ENCODE measurements at places on chromosomes 16 and 17. TPM values are rescaled to one million over a fixed set of nuclear protein-coding genes. Genes with fewer than 3 reads are reported as not detected.

The CACNA1G gene
- total RNA-seq = 0.28 TPM

The HSD17B2 gene
- total RNA-seq = 1.3 TPM

The GPR142 gene
- total RNA-seq = not detected

The TRPV2 gene
- total RNA-seq = 0.25 TPM

The GRAP gene
- total RNA-seq = 0.14 TPM

The ANKRD40CL gene
- not detected for total RNA-seq

The OR2C1 gene
- not detected for total RNA-seq

The HES7 gene
- total RNA-seq = 1.0 TPM

The TUBD1 gene
- 4.5 TPM for total RNA-seq

The ZDHHC1 gene
- 3.3 TPM for total RNA-seq

The SMIM22 gene
- 80.8 TPM for total RNA-seq

The ABCA6 gene
- total RNA-seq = 0.07 TPM

The CTRL gene
- 0.35 TPM for total RNA-seq

Data from foreskin keratinocyte (primary cell).